ENCODE measurements at places on chromosomes 3 and 15.

- no peak for DNase-seq
Measured at GRCh38 chr3:182989566-182989965, 9.2 kb upstream of the DCUN1D1 start.

DNA sequence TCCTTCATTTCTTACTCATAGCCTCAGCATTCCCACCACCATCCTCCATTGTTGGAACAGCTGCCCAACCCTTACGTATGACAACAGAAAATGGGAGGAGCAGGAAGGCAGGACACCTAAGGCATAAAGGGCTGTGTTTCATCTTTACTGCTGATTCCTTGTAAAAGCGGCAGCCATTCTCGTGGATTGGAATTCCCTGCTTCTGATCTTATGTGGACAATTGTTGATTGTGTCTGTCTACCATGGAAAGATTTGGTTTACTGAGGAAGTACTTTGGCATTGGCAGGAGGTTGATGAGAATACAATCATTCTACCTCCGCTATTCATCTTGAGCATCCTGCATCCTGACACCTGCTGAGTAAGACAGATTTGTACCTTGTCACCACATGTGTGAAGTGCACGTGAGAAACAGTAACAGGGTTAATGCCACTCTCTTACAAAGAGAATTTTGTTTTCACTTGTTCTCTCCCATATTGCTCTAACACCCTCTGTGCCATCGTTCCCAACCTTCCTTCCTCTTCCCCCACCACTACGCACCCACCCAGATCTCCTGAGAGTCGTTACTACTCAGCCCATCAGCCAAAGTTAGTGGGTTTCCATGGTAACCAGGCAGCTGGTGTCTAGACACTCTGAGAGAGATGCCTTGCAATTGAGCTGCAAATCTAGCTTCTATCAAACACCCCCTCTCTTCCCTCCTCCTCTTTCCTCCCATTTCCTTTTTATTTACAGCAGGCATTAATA lies 75.7 kb downstream of the GAP43 start:
- DNase-seq, result no peak

- no peak for DNase-seq
Measured at GRCh38 chr3:177195242-177195991, 1.9 kb downstream of the TBL1XR1 start.

- no peak for DNase-seq
Measured at GRCh38 chr15:101028772-101029438, 109.7 kb downstream of the LRRK1 start.

- DNase-seq, result no peak
Measured at GRCh38 chr3:70433091-70433490, 120.7 kb upstream of the MDFIC2 start.

GRCh38 chr15:63530235-63530634 lies 25.8 kb downstream of the USP3 start:
- DNase-seq, result no peak

- no peak for DNase-seq
Measured at GRCh38 chr15:61275901-61276300, 46.8 kb upstream of the RORA start.

- no peak for DNase-seq
Measured at GRCh38 chr3:134315286-134316106, 58.8 kb downstream of the AMOTL2 start.
